Hematopoietic multipotent progenitor cell treated with erythropoietin and hydrocortisone succinate and interleukin-3 and kit ligand, for 4 days (in vitro differentiated cells): ENCODE measurements at places on chromosomes 1 and 21.

- DNase-seq: no peak
These were observed 570.6 kb downstream of the DPYD start for GRCh38 chr1:97350241-97350640.

- DNase-seq: no peak
These were observed 8.3 kb upstream of the TNFRSF1B start for GRCh38 chr1:12158357-12159092.

- no peak for DNase-seq
These were observed 8.1 kb downstream of the CYP4X1 start for GRCh38 chr1:47031585-47031984.

GRCh38 chr1:36096500-36097432 is 8.1 kb downstream of the ADPRS start:
- DNase-seq: peak; percentile 61

DNA sequence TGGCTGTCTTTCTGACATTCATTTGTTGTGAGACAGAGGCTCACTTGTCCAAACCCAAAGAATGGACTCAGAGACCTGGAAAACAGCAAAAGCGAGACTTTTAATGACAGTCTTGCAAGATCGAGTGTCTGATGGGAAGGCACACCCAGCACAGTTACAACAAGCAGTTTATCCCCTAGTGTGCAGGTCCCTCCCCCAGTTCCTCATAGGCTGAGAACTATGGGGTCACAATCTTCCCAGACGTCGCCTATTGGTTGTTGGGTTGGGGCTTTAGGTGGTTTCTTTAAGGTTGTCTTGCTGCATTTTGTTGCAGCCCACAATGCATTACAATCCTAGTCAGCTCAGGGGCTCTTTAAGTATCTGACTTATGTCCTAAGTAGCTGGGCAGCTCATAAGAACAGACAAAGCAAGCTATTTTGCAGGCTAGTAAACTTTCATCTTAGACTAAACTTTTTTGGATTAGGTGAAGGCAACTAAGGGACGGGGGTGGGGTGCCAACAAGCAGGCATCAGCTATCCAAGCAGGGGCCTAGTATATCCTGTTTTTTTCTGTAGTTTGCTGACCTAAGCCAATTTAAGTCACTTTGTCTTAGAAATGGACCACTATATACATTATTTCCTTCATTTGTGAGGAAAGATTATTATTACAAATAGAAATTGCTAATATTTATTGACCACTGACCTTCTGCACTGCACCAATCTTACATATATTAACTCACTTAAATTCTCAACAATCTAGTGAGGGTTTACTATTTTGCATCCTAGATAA is 151.8 kb downstream of the SETD4 start:
- DNase-seq: peak; percentile 4

GRCh38 chr1:94125551-94126514 is 4.9 kb upstream of the ABCA4 start:
- no peak for DNase-seq

GRCh38 chr1:60133848-60134247 is 60.3 kb upstream of the C1orf87 start:
- DNase-seq: peak; percentile 16

DNA sequence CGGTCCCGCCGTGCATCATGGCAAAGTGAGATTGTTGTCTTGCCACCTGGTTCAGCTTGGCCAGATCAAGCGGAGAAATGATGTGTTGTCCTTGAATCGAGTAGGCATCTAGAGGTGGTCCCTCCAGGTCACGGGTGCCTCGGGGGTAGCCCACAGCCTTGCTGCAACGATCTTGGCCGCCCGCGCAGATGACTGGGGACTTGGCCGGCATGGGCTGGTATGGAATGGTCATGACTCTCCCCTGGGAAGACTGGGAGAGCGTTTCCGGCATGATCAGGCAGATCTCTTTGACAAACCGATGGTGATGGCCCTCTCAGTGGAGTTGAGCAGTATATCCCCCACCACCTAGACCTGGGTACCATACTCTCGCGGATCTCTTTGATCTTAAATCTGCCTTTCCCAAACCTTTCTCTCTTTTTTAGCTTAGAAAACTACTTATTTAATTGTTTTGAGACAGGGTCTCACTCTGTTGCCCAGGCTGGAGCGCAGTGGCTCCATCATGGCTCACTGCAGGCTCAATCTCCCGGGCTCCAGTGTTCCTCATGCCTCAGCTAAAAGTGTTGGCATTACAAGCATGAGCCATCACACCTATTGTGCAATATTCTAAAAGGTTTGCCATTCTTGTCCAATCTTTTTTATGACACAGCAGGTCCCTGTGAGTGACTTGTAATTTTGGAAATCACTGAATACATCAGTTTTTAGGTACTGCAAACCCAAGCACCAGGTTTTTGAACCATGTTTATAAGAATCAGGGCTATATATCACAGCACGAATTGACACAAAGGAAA is 9.4 kb upstream of the ELAPOR1 start:
- DNase-seq: no peak

- DNase-seq: peak; percentile 93
These were observed 11.4 kb upstream of the PHLDA3 start for GRCh38 chr1:201480231-201481003.

DNA sequence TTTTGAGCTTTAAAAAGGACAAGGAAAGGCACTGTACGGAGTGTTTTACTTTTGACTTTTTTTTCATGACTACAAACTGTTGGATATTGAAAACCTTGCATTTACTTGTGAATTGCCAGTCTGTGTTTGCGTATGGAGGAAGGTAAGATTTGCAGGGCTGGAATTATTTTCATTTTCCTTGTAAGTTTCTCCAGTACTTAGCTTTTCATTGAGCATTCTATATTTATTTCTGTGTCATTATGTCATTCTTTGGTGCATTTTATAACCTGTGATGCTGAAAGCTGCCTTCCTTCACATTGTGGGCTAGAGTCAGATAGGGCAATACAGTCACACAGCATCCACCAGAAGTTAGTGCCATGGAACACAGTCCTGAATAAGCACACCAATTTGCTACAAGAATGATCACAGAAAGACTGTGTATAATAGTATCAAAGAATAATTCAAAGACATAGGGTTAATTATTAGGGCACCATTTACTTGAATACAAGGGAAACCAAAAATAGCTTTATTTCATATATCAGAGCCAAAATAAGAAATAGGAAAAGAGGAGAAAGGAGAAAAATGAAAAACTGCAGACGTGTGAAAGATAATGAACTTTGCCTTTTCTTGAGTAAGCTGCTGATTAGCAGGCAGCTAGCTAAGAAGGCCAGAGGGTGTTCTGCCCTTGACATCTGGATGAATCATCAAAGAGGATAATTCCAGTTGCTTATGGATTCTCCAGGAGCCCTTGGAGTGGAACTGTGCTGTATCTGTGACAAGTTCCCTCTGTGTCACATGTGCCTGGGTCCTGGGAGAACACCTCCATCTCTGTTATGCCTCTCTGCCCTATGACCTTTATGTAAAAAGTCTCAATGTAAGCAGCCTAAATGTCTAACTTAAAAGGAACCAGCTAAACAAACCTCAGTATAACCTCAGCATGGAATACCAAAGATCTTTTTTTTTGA is 8.0 kb upstream of the FAM20B start:
- DNase-seq: no peak

DNA sequence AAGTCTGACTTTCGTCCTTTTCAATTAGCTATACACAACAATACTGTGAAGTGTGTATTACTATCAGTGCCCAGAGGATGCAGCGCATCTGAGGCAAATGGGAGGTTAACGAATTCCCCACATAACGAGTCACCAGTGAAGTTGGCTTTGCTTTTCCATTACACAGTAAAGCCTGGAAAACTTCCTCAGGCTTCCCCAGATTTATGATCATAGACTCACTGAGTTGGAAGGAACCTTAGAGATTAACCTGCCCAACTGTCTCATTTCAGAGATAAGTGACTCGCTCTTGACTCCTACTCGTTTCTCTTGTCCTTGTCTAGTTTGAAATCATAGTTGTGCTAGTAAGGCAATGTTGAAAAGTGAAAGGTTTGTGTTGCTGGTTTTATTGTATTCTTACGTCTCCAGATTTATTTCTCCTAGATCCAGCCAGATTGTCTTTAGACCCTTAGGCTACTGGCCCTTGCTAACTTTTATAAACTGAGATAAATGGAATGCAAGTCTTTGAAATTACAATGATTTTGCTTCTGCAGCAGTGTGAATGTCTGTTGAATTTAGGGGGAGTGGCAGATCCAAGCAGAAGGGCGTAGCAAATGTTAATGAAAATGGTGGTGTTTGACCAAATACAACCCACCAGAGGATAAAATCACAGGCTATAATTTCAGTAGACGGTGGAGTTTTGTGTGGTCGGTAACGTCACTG is 17.3 kb downstream of the S1PR1 start:
- no peak for DNase-seq

DNA sequence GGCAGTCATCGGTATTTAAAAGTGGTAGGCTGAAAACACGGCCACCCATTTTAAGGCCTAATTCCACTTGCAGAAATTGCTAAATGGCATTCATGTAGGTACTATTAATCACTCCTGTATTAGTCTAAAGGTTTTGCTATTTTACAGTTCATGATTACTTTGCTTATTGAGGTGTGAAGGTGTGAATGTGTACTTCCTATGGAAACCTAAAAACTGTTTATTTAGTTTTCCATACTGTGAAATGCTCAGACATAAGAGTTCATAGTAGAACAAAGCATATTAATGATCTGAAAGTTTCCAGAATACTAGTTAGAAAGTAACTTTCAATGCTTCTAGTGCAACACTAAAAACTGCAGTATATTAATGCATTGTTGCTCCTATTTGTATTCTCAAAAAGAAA is 69.8 kb downstream of the ITGB3BP start:
- DNase-seq: no peak

GRCh38 chr1:213720032-213720431 is 267.7 kb upstream of the PROX1 start:
- no peak for DNase-seq

GRCh38 chr1:41539418-41539805 is 54.9 kb upstream of the EDN2 start:
- no peak for DNase-seq

- DNase-seq: no peak
These were observed 878.3 kb upstream of the CXADR start for GRCh38 chr21:16634515-16634914.

DNA sequence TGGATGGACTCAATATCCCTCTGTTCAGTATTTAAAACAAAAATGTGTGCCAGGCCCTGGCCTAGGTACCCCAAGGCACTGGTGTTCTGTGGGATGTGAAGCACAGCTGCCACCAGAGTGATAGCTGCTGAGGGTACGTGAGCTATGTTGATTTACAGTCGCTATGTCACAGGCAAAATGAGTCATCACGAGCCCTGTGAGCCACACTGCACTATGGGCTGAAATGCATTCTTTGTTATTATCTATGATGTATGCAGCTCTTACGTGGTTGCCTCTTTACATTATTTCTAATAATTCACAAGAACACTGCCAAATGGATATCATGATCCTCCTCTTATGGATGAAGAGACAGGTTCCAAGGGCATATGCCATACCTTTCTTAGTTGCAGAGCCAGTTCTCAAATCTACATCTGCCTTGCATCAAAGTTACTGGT is 2.1 kb downstream of the TEX38 start:
- peak; percentile 82 for DNase-seq

DNA sequence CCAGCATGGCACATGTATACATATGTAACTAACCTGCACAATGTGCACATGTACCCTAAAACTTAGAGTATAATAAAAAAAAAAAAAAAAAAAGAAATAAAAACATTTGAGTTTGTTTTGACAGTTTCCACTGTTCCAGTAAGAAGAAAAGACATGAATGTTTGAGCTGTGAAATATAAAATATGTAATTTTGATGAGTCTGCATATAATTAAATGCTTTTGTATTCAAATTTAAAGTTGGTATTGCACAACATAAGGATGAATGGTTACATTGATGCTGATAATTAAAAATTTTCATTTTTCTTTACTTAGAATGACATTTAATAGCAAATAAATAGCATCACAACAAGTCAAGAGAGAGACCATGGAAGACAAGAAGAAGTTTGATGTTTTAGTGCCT is 212.0 kb upstream of the RRP15 start:
- DNase-seq: no peak

DNA sequence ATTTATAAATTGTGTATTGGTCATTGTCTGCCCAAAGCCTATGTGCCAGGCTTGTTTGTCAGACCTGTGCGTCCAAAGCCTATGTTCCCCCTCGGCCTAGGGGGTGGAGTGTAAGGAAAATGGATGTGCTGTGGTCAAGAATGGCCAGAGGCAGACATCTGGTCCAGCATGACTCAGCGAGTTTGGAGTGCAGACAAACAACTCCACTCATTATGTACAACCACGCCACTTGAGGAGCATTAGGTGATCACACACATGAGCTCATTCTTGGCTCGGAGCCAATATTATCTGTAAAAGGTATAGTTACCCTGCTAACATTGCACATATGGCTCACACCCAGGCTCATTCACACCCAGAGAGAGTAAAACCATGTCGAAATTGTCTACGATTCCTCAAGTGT is 1047.6 kb upstream of the ADGRL4 start:
- DNase-seq: peak; percentile 1

DNA sequence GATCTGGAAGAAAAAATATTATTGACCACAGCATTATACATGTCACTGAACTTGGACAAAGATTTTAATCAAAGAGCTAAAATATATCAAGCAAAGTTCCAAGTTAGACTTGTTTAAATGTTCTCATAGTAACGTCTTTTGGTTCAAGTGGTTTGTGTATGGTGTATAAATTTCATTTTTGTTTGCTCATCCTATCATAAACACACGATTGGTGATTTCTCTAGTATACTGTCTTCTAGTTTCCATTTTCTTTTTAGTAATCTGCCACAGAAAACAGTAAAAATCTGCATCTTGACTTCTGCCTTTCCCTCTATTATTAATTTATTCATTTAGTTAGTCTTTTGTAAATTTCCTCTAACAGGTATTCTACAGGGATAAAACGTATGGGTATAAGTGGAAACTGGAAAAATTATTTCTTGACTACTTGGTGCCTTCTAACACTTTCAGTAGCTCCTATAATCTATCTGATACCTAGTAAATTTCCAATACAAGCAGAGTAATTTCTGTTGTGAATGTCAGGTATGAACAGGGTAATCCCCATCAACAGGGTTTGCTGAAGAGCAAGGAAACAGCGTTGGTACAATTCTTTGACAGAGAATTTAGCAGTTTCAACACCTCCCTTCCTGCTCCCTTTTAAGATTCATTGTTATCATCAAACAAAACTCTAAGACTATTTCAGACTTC is 268.0 kb downstream of the PTPRC start:
- DNase-seq: no peak

- peak; percentile 94 for DNase-seq
These were observed 71.4 kb upstream of the HSPA13 start for GRCh38 chr21:14454016-14455009.
